Tibial nerve (tissue), 4 donors: ENCODE measurements at places on chromosomes 1 and 21. TPM values are rescaled to one million over a fixed set of nuclear protein-coding genes. Genes with fewer than 3 reads are reported as not detected.

Gene EFCAB14
- 92.5 TPM for total RNA-seq

Gene SPATA45
- total RNA-seq, result not detected

DNA sequence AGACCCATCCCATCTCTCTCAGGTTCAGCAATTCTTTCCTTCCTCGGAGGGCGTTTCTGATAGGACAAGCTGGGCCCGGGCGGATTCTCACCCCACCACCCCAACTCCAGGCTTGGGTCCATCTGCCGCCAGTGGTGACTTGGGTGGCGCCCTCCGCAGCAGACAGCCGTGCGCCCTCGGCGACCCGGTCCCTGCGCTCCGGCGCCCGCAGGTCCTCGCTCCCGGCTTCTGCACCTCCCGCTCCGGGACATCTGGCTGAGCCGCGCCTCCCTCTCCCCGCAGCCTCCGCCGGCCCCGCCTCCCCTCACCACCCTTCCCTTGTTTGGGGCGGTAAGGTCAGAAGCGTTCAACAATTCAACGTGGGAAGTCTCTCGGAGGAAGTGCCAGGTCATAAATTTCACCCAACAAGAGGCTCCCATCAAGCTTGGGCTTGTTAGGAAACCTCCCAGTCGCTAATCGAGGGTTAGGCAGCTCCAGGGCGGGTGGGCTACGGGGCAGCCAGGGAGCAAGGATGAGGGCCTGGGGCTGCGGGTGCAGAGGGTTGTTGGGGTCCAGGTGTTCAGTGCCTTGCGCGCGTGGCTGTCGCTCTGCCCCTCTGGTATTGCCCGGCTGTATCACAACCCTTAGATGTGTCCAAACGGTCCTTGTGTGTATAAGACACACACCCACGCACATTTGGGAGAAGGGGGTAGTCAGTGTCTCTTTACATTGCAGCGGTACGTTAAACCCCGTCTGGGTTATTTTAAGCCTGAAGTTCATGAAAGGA lies 39.8 kb downstream of the OLIG1 start:
- no peak overlapping the region for H3K4me3 ChIP-seq
- H3K27ac ChIP-seq, result no peak overlapping the region
- H3K36me3 ChIP-seq, result no peaks in the 10 kb centered on the region
- no peaks in the 10 kb centered on the region for H3K4me1 ChIP-seq

DNA sequence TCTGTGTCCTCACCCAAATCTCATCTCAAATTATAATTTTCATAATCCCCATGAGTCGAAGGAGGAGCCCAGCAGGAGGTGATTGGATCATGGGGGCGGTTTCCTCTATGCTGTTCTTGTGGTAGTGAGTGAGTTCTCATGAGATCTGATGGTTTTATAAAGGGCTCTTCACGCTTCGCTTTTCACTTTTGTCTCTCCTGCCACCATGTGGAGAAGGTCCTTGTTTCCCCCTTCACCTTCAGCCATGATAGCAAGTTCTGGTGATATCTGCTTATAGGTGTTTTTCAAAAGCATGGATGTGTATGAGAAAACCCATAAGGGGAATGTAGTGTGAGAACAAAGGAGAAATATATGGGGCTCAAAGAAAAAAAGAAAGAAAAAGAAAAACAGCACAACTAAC lies 405.9 kb upstream of the RGS18 start:
- H3K4me3 ChIP-seq, result no peak overlapping the region
- DNase-seq, result no peak
- no peaks in the 10 kb centered on the region for H3K36me3 ChIP-seq
- no peaks in the 10 kb centered on the region for H3K27me3 ChIP-seq

GRCh38 chr1:244349581-244350001 lies 102.1 kb downstream of the ADSS2 start:
- no peak overlapping the region for H3K4me3 ChIP-seq
- DNase-seq, result no peak

GRCh38 chr1:86389307-86389706 lies 6.8 kb downstream of the ODF2L start:
- H3K36me3 ChIP-seq, result peaks cover 6% of the 10 kb centered on the region
- H3K27me3 ChIP-seq, result no peaks in the 10 kb centered on the region
- no peak for DNase-seq
